NCI-H187 (cell line): ENCODE measurements at places on chromosomes 1 and 21.
A peak's percentile ranks its signal among the peaks of the same experiment; 100 is the strongest.

- no peak for DNase-seq
These were observed 76.4 kb upstream of the LYST start for GRCh38 chr1:235942979-235943575.

DNA sequence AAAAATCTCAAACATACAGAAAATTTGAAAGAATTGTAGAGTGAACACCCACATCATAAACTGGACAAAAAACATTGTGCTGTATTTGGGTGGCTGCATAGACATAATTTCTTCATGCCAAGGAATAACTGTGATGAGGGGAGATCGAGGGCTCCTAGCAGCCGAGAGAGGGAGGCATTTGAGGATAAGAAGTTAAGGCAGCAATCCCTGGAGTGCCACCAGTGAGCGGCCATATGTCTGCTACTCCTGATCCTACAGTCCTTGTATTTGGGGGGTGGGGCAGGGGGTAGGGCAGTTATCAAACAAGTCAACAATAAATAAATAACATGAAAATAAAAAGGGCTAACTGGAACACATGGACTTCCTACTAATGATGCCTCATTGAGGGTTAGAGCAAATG lies 54.5 kb downstream of the ATP5PO start:
- no peak for DNase-seq

GRCh38 chr1:229227298-229227919 lies 43.5 kb upstream of the RAB4A start:
- DNase-seq = peak; percentile 47

GRCh38 chr1:76293831-76294230 lies 219.3 kb downstream of the ST6GALNAC3 start:
- no peak for DNase-seq

- DNase-seq = no peak
These were observed 12.6 kb downstream of the NHLH2 start for GRCh38 chr1:115828101-115829022.

DNA sequence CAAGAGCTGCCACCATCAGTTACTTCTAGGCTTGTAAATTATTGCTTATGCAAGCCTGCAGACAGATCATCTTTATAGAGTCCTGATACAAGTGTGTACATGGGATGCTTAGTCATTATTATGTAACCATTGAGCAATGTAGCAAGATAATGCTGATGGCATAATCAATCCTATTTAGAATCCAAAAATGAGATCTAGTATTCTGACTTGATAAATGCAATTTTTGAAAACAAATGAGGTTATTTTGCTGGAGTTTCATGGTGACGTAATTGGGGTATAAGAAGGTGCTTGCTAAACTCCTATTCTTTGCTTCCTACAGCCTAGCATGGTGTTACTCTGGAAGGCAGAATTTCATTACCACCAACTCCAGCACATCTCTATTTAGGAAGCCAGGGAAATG lies 801.7 kb upstream of the PRMT6 start:
- no peak for DNase-seq

DNA sequence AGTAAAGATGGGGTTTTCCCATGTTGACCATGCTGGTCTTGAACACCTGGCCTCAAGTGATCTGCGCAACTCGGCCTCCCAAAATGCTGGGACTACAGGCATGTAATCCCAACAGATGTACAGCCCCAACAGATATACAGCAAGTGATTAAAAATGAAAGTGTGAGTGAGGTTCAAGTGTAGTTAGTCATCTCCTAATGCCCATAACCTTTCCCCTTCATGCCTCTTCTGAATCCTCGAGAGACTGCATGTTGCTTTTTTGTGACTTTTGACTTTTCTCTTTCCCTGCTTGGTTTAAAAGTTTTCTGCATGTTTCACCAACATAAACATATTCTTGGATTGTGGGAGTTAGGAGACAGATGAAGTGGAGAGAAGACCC lies 31.2 kb downstream of the KCNK2 start:
- DNase-seq = no peak

GRCh38 chr1:55463814-55464475 lies 248.8 kb upstream of the USP24 start:
- no peak for DNase-seq

GRCh38 chr1:220182656-220183055 lies 88.7 kb downstream of the IARS2 start:
- DNase-seq = no peak

DNA sequence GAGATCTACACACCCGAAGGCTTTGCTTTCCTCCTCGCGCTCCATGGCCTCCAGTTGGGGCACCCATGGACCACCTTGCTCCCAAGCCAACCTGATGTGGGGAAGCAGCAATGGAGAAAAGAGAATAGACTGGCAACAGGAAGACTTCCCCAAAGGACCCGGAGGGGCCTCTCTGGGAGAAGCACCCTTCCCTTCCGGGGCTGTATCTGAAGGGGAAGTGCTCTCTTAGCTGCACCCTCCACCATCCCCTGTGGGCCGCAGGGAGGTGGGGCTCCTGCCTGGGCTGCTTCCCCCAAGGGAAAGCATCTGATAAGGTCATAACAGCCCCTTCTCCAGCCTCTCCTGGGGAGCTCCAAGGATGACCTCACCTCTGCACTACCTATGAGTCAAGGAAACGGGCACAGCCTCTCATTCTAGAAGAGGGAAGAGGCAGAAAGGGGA lies 100.2 kb downstream of the RIPK4 start:
- DNase-seq = no peak

GRCh38 chr1:79373481-79374125 lies 367.1 kb upstream of the ADGRL4 start:
- DNase-seq = no peak

DNA sequence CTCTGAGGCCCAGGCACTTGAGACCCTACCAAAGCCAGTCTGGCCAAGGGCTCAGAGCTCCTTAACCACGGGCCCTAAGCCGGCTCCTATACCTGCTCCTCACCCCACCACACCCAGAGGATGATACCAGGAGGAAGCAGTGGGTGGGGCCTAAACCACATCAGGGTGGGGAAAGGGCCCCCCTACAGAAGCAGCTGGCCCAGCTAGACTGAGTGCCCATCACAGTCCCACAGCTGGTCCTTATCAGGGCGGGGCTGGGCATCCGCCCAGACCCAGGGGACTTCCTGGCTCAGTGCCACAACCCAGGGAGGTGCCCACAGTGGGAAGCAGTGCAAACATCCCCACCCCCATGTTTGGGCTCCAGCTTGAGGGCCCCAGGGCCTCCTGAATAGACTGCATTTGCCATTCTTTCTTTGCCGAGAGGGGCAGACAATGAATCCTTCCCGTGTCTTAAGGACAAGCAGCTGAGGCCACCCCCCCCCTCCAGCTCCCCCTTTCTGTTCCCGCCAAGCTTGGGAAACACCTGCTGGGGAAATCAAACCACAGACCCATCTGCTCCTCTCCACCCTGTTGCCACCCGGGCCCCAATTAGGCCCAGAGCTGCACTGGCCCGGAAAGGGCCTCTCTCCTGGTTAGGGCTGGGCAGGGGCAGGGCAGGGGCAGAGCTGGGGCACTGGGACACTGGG lies 6.2 kb downstream of the E2F2 start:
- DNase-seq = peak; percentile 85

- no peak for DNase-seq
These were observed 559.3 kb upstream of the USP24 start for GRCh38 chr1:55774446-55774845.

DNA sequence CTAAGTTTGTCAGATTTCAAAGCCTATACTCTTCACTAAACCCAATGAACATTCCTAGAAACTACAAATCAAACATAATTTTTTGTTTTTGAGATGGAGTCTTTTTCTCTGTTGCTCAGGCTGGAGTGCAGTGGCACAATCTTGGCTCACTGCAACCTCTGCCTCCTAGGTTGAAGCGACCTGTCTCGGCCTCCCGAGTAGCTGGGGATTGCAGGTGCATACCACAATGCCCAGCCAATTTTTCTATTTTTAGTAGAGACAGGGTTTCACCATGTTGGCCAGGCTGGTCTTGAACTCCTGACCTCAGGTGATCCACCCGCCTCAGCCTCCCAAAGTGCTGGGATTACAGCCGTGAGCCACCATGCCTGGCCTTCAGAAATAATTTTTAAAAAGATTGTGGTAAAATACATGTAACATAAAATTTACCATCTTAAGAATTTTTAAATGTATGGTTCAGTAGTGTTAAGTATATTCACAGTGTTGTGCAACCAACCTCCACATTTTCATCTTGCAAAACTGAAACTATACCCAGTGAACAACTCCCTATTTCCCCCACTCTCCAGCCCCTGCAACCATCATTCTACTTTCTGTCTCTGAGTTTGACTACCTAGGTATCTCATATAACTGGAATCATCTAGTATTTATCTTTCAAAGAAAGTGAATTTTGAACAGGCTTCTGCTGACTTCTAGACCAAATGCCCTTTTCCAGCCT lies 2.7 kb upstream of the CFAP141 start:
- no peak for DNase-seq

GRCh38 chr1:201096977-201097856 lies 15.0 kb downstream of the CACNA1S start:
- no peak for DNase-seq

- DNase-seq = no peak
These were observed 125.2 kb downstream of the SYF2 start for GRCh38 chr1:25106976-25107642.

- no peak for DNase-seq
These were observed 14.0 kb upstream of the ETV3L start for GRCh38 chr1:157113631-157114030.

GRCh38 chr1:239389703-239390102 lies 3.3 kb downstream of the CHRM3 start:
- no peak for DNase-seq

DNA sequence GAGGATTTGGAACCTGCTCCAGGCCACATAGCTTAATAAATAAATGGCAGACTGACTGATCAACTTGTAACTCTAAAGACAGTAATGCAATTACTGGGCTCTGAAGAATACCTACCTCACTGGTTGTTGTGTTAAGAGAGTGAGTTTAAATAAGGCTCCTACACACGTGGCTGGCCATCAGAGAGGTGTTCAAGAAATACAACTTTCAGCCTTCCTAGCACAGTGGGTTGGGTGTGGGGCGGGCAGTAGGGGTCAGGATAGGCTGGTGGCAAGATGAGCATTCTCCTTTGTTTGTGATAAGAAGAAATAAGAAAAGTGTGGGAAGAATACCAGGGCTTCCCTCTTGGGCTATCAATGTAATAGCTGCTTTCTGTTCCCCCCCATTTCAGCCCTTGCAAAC lies 151.3 kb downstream of the DAB1 start:
- no peak for DNase-seq

DNA sequence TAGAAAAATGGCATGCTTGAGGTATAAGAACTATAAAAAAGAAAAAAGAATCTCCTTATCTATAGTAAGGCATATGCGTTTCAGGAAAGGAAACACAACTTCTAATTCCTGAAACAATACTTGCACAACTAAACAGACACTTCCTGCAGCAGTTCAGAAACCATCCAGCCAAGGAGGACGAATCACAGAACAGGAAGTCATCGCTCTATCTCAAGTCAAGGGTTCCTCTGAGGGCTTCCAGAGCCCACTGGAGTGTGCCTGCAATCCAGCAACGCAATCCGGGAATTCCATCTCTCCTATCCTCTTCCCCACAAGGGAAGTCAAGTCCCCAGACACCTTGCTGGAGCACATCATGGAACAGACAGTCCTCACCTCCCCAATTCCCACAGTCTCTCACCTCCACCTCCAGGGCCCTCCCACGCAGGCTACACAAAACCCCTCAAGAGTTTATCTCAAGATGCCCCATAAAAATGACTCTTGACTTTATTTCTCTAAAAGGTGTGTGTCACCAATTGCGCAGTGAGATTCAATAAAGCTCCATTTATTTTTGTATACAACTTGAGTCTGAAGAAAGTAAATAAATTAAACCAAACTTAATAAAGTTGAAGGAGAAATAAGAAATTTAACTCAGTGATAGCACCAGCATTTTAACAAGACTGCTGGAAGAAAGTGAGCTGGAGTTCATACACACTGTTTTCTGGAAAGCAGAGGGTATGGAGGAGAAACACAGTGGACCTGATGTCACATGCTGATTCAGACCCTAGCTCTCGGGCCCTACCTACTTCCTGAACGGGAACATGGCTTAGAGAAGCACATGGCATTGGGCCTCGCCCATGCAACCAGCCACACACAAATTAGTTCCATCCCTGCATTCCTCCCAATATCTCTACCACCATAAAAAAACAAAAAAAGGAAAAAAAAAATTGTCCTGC lies 39.9 kb downstream of the SIPA1L2 start:
- DNase-seq = no peak

- no peak for DNase-seq
These were observed 1109.3 kb upstream of the B3GALT2 start for GRCh38 chr1:194295685-194296084.

GRCh38 chr21:37886726-37887299 lies 29.4 kb downstream of the KCNJ6 start:
- no peak for DNase-seq
